ENCODE measurements at places on chromosomes 1 and 21.

DNA sequence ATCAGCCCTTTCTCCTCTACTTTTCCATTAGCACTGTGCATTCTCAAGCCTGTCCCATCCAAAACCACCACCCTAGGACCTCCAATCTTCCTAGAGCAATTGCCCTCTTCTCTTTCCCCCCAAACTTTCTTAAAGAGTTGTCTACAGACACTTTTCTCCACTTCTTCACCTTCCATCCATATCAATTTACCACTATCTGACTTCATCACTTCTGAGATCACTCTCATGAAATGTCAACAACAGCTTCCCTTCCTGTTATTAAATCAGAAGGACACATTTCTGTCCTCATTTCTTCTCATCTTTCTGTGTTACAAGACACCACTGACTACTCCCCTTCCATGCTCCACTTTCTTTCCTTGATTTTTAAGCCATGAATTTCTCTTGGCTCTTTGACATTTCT, 36.0 kb upstream of the CFAP298 start:
- DNase-seq, result peak; percentile 9

DNA sequence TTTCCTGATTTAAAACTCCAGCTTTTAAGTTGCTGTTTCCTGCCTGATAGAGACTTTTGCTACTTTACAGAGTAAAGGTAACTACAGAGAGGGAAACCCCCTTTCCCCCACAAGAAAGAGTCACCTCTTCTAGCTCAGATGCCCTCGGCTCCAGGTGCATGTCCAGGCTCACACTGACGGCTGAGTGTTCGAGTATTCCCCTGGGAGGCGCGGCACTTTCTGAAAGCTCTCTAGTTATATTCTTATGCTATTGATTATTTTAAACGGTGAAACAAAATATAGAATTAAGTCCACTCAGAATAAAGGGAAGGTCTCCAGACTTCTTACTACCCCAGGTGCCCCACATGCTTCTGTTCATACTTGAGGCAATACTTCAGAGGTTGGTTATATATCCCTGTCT, 160.3 kb upstream of the FMN2 start:
- DNase-seq, result no peak

- DNase-seq, result no peak
Measured at GRCh38 chr1:150066838-150067183, 765 bp upstream of the VPS45 start.

- no peak for DNase-seq
Measured at GRCh38 chr21:14318578-14318977, 64.4 kb downstream of the HSPA13 start.

GRCh38 chr1:204438628-204439027, 27.0 kb upstream of the PPP1R15B start:
- peak; percentile 100 for DNase-seq

- no peak for DNase-seq
Measured at GRCh38 chr1:233791721-233792120, 112.8 kb upstream of the SLC35F3 start.

DNA sequence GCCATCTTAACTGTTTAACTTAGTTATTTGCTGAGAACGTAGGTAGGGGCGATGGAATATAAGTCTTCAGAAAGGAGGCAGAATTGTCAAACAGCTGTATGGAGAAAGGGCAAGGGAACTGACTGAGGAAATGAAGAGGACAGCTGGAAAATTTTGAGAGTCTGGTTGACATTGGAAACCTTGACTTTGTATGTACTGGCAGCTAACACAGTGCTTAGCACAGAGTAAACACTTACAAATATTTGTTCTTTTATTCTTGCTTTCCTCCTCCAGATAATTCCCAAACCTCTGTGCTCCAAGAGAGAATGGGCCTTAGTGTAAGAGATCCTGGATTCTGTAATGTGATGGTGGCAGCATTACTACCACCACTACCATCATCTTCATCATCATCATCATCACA, 91.3 kb downstream of the ZSCAN20 start:
- no peak for DNase-seq

DNA sequence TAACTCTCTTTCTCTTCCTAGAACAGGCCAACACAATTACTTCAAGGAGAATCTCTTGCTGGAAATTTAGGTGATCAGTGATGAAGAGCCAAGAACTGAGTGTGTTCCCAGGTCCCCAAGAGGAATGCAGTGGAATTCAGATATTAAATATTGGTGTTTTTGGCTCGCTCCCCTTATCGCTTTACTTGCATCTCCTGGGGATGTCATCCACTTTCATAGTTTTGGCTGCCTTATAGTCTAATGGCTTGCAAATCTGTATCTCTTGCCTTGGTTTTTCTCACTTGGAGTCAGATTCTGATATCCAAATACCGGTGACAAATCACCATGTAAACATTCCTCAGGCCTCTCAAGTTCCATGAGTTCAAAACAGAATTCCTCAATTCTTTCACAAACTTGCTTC, 151.0 kb upstream of the C1orf87 start:
- no peak for DNase-seq

DNA sequence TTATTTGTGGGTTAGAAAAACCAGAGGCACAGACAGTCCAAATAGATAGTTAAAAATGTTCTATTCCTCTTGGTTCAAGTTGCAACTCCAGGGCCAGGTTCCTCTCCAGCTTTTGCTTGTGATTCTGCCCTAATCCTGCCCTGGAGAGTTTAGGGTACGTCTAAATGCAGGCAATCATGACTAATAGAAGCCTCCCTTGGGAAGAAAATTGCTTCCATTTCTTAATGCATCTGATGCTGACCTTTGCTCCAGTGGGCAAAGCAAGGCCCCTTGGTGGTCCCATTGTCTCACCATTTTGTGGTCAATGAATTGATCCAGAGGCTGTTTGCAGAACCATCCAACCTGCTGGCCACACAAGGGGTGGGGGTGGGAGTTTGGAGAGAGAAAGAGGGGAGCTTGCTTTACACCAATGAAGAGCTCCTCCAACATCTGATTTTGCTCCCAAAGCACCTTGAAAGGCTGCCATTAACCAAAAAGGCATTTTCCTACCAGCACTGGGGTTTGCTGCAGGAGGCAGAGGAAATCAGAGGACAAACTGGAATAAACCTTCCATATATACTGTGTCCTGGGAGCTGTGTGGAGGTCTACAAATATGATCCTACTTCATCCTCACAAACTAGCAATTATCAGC, 31.3 kb downstream of the C8B start:
- no peak for DNase-seq

DNA sequence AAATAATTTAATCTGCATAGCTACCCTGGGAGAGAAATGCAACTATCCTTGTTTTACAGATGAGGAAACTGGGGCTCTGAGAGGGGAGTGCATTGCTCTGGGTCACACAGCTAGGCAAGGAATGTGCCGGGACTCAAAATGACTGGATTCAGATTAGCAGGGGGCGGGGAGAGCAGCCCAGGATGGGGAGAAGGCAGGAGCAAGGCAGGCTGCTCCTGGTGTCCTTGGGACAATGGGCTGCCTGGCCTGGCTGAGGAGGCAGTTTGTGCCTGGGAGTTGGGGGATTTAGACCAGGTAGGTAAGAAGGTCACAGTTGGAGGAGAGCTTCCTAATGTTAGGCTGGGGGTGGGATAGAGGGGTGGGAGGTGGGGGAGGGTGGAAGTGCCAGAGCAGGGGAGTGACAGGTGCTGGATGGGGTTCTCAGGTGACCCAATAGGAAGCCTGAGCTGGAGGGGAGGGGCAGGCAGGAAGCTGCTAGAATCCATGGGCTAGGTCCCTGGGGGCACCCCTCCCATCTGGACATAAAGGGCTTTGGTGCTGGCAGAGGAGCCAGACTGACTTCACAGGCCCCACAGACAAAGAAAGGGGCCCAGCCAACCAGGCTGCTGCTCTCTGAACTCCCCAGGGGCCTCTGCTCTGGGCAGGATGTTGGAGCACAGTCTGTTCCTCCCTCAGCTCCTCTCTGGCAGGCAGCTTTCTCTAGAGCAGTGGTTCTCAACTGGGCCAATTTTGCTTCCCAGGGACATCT, 29.0 kb downstream of the TRIM62 start:
- no peak for DNase-seq

- no peak for DNase-seq
Measured at GRCh38 chr1:203934027-203934426, 72.6 kb downstream of the SNRPE start.

DNA sequence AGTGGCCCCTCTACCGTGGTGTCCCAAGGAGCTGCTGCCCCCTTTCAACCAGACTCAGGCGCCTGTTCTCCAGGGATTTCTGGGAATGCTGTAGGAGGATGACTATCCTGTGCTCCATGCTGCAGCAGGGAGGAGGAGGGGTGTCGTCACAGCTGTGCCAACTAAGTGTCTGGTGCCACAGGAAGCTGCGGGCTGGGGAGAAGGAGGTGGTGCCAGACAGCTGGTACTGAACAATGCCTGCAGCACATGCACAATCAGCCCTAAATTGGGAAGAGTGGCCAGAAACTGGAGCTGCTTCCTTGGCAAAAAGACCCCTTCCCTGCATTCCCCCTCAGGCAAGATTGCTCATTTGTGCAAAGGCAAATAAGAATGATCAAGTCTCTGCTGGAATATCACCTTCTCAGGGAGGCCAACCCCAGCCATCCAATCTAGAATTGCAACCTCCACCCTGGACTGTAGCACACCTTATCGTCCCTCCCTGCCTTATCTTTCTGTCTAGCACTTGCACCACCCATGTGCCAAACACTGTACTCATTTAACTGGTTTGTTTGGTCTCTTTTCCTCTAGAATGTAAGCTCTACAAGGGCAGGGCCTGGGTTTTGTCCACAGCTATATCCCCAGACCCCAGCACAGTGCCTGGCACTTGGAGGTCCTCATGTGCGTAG, 33.3 kb downstream of the LAMB3 start:
- no peak for DNase-seq

GRCh38 chr1:59814180-59814900, 409 bp upstream of the HOOK1 start:
- DNase-seq, result no peak

GRCh38 chr1:33354707-33355316, 33.9 kb upstream of the A3GALT2 start:
- DNase-seq, result no peak

DNA sequence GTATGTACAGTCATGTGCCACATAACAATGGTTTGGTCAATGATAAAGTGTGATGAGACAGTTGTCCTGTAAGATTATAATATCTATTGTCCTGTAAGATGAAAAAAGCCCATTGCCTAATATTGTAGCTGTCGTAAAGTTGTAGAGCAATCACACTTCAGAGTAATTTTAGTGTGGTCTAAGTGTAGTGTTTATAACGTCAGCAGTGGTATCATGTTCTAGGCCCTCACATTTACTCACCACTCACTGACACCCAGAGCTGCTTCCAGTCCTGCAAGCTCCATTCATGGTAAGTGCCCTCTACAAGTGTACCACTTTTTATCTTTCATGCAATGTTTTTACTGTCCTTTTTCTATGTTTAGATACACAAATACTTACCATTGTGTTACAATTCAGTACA, 259.9 kb upstream of the RAB4A start:
- DNase-seq, result no peak

GRCh38 chr1:78894811-78895210, 111.7 kb downstream of the ADGRL4 start:
- DNase-seq, result no peak

DNA sequence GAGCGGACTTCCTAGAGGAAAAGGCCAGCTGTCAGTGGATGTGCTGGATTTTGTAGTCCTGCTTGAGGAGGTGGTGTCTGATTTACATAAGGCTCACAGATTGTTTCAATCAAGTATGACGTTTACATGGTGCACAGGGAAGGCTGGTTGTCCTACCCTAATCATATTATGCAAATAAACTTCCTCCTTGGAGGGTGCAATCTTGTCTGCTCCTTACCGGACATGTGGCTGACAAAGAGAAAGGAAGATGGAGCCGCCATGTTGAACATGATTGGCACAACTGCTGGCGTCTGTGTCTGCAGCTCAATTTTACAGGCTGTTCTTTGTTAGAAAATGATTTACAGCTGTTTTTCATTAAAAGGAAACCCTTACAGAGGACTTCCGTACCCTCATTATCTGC, 1656.1 kb downstream of the KCNT2 start:
- DNase-seq, result no peak

GRCh38 chr1:15153184-15153841, at the start of gene TMEM51:
TSS of gene TMEM51 (plus strand) at chr1:15153747. CDS start at chr1:15215088, 61,341 bp downstream.
- DNase-seq, result peak; percentile 72

GRCh38 chr1:206864939-206865671, at the start of gene IL20:
TSS of gene IL20 (plus strand) at chr1:206865623. CDS start at chr1:206865853, 230 bp downstream.
- peak; percentile 85 for DNase-seq

DNA sequence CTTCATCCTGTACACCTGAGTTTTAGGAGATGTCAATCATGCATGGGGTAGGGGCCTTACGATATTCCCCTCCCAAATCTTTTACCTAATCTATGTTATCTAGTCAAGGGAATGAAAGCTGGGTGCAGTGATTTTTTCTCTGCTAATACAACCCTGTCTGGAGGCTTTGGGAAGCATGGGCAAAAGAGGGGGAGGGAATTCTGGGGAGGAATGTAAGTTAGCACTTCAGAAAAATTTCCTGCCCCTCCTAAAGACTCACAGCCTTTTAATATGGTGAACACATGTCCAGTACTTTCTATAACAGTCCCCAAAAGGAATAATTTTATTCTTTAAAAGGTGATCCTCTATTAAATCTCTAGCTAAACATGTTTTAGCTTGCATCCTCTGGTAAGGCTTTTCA, 25.6 kb upstream of the PRELP start:
- no peak for DNase-seq

DNA sequence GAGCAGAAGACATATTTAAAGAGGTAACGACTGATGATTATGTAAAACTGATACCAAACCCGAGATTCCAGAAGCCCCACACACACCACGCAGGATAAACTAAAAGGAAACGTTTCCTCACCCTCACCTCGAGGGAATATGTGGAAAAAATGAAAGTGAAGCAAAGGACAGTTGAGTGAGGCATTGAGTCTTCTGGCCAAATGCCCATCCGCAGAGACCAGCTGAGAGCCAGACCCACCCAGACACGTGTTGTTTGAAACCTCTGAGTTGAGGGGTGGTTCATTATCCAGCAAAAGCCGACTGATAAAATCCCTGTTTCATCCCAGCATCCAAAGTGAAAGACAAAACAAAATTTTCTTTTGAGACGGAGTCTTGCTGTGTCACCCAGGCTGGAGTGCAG, 29.6 kb upstream of the PCBP3 start:
- DNase-seq, result no peak

DNA sequence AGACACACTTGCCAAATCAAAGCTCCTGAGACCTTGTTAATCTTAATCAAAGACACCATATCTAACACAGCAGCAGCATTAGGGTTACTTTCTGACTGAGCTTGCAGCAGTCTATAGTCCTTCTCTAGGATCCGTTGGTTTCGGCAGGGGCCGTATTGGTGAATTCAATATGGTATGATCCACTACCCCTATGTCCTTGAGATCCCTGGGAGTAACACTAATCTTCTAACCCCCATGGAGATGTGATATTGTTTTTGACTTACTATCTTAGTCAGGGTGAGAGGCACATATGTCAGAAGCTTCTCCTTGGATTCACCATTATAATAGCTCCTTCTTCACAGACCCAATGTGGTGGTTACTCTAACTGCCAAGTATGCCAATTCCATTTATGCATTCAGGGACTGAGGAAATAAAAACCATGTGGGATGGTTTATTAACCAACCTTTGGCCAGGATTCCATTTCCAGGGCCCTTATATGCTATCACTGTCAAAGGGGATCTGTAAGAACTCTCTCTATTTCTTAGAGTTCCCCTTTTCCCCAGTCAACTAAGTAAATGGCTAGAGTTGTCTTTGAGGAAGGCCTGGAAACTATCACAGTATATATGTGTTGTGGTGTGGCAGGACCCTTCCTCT, 673.6 kb upstream of the USP24 start:
- DNase-seq, result no peak
